ENCODE measurements at places on chromosomes 12 and 14.

- H3K27ac ChIP-seq, result peak overlapping the region; percentile 99
- no peaks in the 10 kb centered on the region for H3K36me3 ChIP-seq
- DNase-seq, result no peak
- H3K4me3 ChIP-seq, result peak overlapping the region; percentile 98
- no peaks in the 10 kb centered on the region for H3K27me3 ChIP-seq
These were observed 414.5 kb downstream of the PCNX1 start for GRCh38 chr14:71321574-71322315.

DNA sequence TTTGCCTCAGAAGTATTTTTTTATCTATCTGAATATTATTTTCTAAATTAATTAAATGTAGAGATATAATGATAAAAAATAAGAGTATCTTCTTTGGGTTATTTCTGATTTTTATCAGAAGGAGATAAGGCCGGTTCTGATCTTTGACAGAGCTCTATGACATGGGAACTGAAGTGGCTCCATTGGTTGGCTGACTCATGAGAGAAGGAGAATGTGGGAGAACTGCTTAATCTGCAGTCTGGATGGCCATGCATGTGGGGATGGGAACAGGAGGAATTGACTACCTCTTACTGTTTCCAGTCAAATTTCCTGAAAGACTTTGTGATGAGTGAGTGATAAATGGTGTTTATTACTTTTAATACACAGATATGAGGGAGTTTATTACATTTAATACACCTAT lies 155.8 kb upstream of the ATP2B1 start:
- no peak overlapping the region for H3K27ac ChIP-seq
- no peak overlapping the region for H3K4me3 ChIP-seq
- no peaks in the 10 kb centered on the region for H3K4me1 ChIP-seq
- no peaks in the 10 kb centered on the region for H3K27me3 ChIP-seq
- no peak for DNase-seq

- H3K4me3 ChIP-seq, result no peak overlapping the region
- no peaks in the 10 kb centered on the region for H3K27me3 ChIP-seq
- H3K36me3 ChIP-seq, result no peaks in the 10 kb centered on the region
These were observed 11.2 kb downstream of the KRT72 start for GRCh38 chr12:52590021-52590420.

GRCh38 chr12:20646239-20646827 lies 48.8 kb upstream of the SLCO1C1 start:
- H3K4me1 ChIP-seq, result peaks cover 11% of the 10 kb centered on the region
- no peak overlapping the region for H3K27ac ChIP-seq
- no peaks in the 10 kb centered on the region for H3K27me3 ChIP-seq
- H3K36me3 ChIP-seq, result peaks cover 13% of the 10 kb centered on the region
- no peak overlapping the region for H3K4me3 ChIP-seq

GRCh38 chr12:57840726-57841125 lies 5.8 kb downstream of the CTDSP2 start:
- peaks cover 87% of the 10 kb centered on the region for H3K4me1 ChIP-seq
- no peaks in the 10 kb centered on the region for H3K36me3 ChIP-seq

GRCh38 chr12:90964616-90965015 lies 9.6 kb upstream of the CCER1 start:
- H3K4me1 ChIP-seq, result no peaks in the 10 kb centered on the region
- DNase-seq, result no peak
- H3K27ac ChIP-seq, result no peak overlapping the region
- no peaks in the 10 kb centered on the region for H3K27me3 ChIP-seq

DNA sequence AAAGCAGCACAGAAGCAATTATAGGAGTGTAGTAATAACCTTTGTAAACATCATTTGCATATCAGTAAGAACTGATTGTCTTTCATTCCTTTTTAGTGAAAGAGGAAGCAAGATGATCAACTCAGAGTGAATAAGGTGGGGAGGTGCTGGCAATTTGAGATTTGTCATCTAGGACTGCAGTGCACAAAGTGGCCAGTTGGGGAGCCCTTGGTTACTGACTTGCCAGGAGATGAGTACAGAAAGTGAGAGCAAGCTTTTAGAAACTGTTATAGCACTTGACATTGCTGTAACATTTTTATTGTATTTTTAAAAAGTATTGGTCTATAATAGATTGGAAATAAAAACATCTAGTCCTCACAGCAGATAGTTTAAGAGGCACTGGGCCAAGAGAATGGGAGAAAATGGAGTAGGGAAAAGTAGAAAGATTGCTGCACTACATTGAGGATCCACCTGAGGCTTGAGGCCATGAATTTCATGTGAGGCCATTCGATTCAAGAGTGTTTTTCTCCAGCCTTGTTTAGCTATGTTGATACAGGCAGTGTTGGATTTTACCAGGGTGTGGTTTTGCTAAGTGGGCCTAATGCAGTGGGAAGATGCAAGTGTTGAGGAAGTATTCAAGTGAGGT lies 98.2 kb downstream of the SNAPC1 start:
- H3K27ac ChIP-seq, result no peak overlapping the region
- H3K36me3 ChIP-seq, result no peaks in the 10 kb centered on the region
- no peak overlapping the region for H3K4me3 ChIP-seq
- no peaks in the 10 kb centered on the region for H3K27me3 ChIP-seq
- no peaks in the 10 kb centered on the region for H3K4me1 ChIP-seq

- no peak overlapping the region for H3K4me3 ChIP-seq
- H3K27me3 ChIP-seq, result no peaks in the 10 kb centered on the region
- no peak for DNase-seq
- no peak overlapping the region for H3K27ac ChIP-seq
- peaks cover 11% of the 10 kb centered on the region for H3K4me1 ChIP-seq
These were observed 57.9 kb upstream of the GPR68 start for GRCh38 chr14:91302391-91302790.

All from esophagus muscularis mucosa (tissue), 4 donors.